ENCODE measurements at places on chromosomes 7 and 10.

- no peak for DNase-seq
Measured at GRCh38 chr7:115043605-115044004, 121.7 kb downstream of the MDFIC start.

GRCh38 chr7:77351539-77352004 is 64.6 kb downstream of the GSAP start:
- DNase-seq: no peak

GRCh38 chr7:141710301-141710700 is 2.1 kb downstream of the WEE2 start:
- no peak for DNase-seq

DNA sequence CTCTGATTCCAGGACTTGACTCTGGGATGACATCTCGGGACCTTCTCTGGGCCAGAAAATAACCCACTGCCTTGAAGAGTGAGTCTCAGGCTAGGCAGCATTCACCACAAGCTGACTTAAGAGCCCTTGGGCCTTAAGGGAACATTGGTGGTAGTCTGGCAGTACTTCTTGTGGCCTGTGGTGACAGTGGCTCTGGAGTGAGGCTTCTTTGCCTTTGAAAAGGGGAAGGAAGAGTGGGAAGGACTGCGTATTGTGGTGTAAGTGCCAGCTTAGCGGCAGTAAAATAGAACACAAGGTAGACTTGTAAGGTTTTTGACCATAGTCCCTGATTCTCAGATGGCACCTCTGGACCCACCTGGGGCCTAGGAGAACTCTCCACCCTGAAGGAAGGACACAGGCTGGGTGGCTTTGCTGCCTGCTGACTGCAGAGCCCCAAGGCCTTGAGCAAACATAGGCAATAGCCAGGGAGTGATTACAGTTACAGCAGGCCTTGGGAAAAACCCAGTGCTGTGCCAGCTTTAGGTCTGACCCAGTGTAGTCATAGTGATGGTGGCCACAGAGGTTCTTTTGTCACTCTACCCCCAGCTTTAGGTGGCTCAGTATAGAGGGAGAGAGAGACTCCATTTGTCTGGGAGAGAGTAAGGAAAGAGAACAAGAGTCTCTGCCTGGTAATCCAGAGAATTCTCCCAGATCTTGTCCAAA is 483.9 kb downstream of the SH2D4B start:
- no peak for DNase-seq

DNA sequence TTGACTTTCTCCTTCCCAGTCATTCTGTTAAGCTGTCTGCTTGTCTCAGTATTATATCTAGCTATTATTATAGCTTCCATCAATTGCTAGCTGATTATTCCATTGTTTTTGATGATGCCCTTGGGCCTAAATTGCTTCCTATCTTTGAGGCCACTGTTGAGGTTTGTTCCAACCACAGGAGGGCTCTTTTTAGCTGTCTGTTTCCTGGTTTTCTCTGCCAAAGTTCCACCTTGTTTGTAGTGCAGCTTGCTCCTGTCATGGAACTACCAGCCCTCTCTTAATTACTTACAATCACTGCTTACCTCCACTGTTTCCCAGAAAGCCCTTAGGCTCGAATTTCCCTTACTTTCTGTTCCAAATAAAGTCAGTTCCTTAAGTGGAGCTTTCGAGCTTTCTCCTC is 118.7 kb upstream of the SEC61G start:
- no peak for DNase-seq

GRCh38 chr10:124534231-124534798 is 72.7 kb downstream of the LHPP start:
- DNase-seq: no peak

DNA sequence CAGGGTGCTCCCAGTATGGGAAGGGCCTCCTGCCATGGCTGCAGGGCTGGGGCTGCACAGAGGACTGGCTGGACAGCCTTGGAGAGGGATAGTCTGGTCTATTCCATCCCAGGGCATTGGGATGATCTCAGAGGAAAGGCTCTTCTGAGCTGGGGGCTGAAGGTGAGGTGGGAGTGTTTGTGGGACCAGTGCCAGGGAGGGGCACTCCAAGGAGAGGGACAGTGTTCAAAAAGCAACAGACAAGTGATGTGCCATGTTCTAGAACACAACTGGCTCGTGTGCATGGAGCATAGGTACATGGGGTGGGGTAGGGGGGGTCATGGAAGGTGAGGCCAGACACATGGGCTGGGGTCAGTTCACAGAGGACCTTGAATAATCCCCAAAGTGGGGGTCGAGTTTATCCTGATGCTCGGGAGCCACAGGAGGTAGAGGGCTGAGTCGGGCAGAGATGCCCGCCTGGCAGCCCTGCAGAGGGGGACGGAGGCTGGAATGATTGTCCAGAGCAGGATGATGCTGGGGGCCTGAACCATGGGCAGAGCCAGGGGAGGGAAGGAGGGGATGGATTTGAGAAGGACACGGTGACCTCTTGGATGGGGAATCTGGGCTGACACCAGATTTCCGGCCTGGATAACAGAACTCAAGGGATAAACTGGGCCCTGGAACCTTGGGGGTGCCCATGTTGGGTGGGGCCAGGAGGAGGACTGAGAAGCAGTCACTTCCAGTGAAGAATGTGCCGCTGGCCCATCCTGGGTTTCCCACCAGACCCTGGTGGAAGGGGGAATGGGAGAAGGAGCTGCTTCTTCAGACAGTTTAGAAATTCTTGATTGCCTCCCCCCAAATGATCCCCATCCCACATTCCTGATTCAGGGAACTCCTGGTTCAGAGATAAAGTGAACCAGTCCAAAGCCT is 50.4 kb downstream of the NEURL1 start:
- DNase-seq: no peak

DNA sequence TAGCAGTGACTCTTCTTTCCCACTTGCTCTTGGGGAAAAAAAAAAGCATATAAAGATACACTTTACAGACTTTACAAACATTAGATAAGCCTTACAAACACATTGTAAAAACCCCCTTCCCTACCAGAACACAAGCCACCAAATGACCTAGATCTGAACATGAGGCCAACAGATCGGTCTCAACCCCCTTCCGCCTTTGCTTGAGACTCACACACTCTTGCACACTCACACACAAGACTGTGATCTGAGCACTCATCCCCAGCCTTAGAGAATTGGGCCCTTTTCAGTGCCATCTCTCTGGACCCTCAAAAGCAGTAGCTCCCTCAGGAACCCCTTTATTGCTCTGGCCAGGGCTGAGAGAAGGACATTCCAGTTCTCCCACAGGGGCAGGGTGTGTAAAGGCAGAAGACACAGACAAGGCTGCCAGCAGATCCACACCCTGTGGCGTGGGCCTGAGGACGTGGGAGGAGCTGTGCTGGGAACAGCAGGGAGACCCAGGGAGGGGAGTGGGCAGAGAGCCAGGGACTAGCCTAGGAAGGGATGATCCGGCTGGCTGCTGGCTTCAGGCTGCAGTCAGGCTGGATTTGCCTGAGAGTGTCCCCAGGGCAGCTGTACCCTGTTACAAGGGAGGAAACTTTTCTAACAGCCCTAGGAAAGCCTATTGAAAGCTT is 206.7 kb downstream of the KIAA1217 start:
- peak; percentile 93 for DNase-seq

- no peak for DNase-seq
Measured at GRCh38 chr10:79244068-79244442, 103.2 kb upstream of the PPIF start.

DNA sequence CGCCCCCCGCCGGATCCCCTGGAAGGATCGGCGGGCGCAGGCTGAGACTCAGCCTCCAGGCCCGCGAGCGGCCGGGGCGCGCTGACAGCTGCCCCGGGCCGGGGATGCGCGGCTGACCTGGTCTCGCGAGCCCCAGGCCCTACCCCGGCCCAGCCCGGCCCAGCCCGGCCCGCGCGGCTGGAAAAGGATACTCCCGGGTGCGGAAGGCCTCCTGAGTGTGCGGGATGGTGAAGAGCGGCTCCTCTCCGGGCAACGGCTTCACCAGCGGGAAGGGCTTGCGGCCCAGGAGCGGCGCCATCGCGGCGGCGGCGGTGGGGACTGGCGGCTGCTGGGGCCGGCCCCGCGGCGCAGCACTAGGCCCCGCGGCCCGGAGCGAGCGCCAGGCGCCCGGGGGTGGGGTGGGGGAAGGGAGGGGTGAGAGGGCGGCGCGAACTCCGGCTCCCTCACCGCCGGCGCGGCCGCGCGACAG is 423 bp downstream of the BAZ1B start:
- DNase-seq: no peak

GRCh38 chr10:77555591-77556212 is 81.9 kb downstream of the KCNMA1 start:
- no peak for DNase-seq

DNA sequence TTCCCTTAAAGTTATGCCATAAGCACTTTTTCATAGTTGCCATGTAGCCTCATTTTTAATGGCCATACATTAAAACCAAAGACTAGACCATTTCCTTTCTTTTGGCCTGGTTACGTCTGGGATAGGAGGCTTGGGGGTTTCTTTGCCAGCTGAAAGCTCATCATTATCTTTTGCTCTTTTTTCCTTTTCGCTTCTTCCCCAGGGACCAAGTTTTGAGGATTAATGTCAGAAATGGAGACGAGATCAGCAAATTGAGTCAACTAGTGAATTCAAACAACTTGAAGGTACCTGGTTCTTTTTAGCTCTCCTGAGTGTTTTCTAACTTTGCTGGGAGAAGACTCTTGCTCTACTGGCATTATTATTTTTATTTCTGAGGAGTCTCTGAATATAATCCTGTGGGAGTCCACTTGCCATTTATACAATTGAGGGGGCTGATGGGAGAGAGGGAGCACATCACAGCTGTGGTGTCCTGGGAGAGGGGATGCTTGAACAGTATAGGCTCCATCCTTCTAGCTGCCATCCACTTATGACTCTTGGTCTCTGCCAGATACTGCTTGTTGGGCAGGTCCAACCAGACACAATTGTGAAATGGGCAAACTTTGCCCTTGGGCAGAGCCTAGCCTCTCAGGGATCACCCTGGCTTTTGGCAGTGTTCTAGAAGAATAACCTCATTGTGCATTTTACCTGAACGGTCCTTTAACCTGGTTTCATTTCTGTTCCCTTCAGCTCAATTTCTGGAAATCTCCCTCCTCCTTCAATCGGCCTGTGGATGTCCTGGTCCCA is 5.8 kb downstream of the CPA4 start:
- DNase-seq: no peak

- DNase-seq: no peak
Measured at GRCh38 chr7:44603193-44603592, 3.2 kb upstream of the OGDH start.

DNA sequence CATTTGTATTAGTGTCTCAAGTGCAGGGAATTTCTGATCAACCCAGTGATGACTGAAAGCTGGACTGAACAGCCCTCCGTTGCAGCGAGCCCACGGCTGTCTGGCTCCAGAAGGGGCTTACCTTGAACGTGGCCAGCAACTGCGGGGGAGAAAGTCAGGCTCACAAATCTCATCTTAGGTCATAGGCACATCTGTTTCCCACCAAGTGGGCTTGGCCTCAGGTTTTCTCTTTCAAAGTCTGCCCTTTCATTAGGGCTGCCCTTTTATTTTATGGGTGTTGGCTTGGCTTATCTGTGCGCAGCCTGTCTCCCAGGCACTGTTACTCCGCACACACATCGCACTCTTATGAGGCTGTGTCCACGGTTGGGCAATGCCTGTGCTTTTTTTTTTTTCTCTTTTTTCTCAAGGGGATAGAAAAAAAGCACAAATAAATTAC is 178.0 kb downstream of the JCAD start:
- no peak for DNase-seq

DNA sequence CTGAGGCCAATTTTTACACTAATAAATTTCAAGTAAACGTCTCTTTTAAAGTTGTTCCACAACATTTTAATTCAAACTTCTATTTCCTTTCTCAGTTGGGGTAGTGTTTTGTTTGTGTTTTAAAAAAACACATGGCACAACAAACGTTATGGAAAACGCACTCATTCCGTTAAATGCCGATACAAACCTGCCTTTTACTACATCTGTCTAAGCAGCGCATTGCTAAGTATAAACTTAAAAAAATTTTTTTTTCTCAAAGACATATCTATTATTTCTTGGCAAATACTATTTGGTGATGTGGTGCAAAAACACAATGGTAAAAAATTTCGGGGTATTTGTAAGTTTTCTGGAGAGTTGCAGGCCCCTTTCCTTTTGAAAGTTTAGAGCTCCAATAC is 1.4 kb downstream of the SKIDA1 start:
- DNase-seq: no peak

DNA sequence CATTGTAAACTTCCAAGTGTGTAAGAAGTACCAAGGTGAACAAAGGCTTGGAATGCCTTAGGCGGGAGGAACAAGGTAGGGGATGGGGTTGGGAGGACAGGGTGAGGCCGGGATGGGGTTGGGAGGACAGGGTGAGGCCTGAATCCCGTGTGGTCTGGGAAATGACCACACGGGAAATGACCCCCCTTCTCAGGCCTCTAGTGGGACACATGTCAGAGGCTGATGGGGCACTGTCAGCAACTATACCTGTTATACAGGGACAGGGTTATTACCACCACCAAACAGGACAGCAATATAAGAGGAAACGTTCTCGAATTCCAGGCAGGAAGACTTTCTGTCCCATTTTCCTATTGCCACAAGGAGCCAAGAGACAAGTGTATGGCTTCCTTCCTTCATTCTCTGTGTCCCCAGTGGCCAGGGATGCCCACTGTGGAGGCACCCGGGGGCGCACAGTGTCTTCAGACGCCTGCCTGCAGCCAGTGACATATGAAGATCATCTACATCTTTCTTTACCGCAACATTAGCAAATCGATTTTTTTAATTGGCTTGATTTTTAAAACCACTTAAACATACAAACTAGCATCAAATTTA is 1.3 kb downstream of the MKI67 start:
- no peak for DNase-seq

GRCh38 chr10:122463466-122464249 is 2.3 kb downstream of the HTRA1 start:
- no peak for DNase-seq

DNA sequence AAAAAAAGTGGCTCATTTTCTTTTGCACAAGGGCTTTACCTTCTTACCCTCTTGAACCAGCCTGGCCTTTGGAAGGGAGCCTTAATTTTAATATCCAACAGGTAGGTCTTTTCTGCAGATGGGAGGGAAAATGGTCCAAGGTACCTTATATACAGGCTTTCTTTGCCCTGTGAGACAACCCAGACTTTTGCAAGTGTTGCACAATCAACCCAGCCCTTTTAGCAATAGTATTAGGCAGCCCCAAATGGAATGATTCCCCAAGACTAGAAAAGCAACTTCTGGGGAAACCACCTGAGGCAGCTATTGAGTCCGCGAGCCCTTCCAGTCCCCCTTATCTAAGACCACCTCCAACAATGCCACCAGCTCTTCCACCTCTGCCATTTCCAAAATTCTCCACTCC is 1138.3 kb downstream of the XPNPEP1 start:
- no peak for DNase-seq

All from heart left ventricle (tissue), 16 donors.